ENCODE measurements at places on chromosomes 3 and 15.

GRCh38 chr3:107128946-107129345 lies 248.3 kb upstream of the CCDC54 start:
- DNase-seq = no peak

GRCh38 chr3:16494814-16495431 lies 18.6 kb downstream of the RFTN1 start:
- DNase-seq = no peak

- DNase-seq = peak; percentile 42
Observed at GRCh38 chr3:196219194-196219969, 3.0 kb downstream of the SLC51A start.

GRCh38 chr3:61841111-61841845 lies 279.9 kb downstream of the PTPRG start:
- no peak for DNase-seq

GRCh38 chr3:38573556-38573955 lies 75.9 kb downstream of the SCN5A start:
- no peak for DNase-seq

GRCh38 chr15:62506217-62506805 lies 341.2 kb upstream of the C2CD4B start:
- DNase-seq = no peak

GRCh38 chr15:98063315-98063714 lies 102.8 kb downstream of the ARRDC4 start:
- DNase-seq = no peak

GRCh38 chr3:119541547-119541946 lies 17.9 kb downstream of the CD80 start:
- DNase-seq = no peak

GRCh38 chr3:20186600-20187004 lies 596 bp upstream of the SGO1 start:
- DNase-seq = no peak

- no peak for DNase-seq
Observed at GRCh38 chr15:41102854-41103253, 13.2 kb downstream of the INO80 start.

DNA sequence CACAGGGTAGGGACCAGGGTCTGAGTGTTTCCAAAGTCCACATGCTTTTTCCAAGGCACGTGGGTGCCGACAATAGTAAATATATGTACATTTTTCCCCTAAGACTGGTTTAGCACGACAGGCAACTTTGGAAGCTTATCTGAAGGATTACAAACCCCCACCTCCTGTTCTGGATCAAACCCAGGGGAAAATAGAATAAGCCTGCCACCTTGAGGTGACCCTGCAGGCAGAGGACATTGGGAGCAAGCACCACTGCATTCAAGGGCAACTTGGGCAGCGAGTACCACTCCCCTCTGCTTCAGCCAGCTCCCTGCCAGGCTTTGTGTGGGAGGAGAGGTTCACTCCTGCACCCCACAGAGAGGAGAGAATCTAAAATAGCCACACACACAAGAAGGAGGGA lies 44.8 kb downstream of the KBTBD12 start:
- no peak for DNase-seq

DNA sequence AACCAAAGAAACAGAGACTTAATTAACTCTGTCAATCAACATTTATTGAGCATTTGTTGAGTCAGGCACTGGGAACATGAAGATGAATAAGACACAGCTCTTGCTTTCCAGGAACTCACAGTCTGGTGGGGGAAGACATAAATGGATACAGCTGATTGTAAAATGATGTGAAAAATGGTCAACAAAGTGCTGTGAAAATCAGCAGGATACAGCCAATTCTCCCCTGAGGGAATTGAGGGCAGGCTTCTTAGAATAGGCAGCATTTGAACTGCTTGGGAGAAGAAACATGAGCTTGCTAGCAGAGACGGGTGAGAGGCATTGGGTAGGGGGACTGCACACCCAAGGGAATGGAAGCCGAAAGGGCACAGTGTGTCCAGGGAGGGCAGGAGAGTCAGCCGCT lies 41.1 kb downstream of the MFSD1 start:
- no peak for DNase-seq

GRCh38 chr3:169945313-169945712 lies 21.3 kb upstream of the SEC62 start:
- no peak for DNase-seq

GRCh38 chr15:65066635-65067316 lies 1.0 kb downstream of the RASL12 start:
- no peak for DNase-seq

DNA sequence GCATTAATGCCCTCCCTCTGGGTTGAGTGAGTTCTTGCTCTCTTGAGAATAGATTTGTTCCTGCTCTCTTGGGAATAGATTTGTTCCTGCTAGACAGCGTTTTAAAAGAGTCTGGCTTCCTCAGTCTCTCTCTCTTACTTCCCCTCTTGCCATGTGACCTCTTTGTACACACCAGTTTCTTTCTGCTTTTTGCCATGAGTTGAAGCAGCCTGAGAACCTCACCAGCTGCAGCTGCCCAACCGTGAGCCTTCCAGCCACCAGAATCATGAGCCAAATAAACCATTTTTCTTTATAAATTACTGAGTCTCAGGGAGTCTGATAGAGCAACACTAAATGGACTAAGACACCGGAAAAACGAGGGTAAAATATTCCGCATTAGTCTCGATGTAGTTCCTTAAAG lies 253.6 kb downstream of the CNTN6 start:
- no peak for DNase-seq

DNA sequence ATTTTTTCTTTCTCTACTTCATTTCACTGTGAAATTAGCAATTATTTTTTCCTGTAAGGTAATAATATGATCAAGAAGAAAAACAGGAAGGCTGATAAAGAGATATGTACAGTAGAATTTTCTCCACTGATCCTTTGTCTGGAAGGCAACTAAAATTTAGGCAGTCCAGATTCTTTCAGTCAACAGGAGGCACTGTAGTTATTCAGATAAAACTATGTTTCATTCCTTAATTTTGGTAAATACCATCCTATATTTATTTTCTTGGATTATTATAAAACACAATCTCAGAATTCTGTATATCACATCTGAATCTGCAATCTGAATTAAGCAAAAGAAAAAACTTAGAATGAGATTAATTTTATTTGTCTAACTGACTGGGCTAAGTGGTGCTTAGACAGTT lies 343.2 kb downstream of the LSAMP start:
- no peak for DNase-seq
